ENCODE measurements at places on chromosomes 13 and 19.

- no peak for DNase-seq
Measured at GRCh38 chr19:1953441-1954094, 12.6 kb downstream of the CSNK1G2 start.

DNA sequence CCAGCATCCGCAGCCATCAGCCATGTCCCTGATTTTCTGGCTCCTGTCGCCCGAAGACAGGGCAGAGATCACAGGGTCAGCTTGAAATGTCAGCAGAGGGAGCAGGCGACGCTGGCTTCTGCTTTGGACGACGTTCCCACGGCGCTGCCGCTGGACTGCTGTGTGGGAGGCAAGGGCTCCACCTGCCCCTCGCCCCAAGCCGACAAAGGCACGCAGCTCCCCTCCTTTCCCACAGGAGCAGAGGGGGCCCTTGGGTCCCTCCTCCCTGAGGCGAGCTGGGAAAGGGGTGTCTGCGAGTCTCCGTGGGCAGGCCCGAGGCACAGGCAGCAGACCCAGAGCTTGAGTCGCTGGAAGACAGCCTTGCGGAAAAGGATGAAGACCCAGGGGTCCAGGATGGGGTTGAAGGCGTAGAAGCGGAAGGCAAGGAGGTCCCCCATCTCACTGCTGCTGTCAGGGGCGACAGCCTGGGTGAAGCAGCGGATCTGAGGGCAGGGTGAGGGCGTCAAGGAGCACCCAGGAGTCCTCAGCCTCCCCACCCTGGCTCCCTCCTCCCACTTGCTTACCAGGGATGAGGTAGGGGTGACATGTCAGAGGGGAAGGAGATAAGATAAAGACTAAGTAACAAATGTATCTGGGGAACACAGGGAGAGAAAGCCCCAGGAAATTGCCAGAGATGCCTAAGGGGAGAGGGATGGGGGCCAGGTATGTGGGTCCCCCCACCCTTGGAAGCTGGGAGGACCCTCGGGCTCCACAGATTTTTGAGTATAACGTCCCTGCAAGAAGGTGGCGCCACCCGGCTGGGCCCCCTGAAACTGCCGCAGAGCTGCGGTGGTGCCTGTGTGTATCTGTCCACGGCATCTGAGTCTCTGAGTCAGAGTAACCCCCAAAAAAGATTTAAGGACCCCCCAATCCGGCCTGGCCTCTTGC lies 3.4 kb downstream of the PTGIR start:
- DNase-seq: no peak

DNA sequence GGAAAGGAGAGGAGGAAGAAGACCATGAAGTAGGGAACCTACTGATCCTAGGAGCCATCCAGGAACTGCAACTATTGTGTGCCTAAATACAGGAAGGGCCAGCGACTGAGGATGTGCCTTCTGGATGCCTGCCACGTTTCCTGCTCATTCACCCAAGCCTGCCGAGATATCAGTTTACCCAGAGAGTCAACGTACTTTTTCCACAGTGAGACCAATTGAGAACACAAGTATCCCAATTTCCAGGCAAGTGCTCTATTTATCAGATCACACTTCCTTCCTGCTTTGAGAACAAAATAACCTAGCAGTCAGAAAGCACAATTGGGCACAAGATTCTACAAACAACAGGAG lies 122.4 kb downstream of the AKAP11 start:
- no peak for DNase-seq

- DNase-seq: no peak
Measured at GRCh38 chr13:28166257-28166656, 27.9 kb downstream of the PAN3 start.

GRCh38 chr13:98450539-98451111 lies 126.3 kb downstream of the STK24 start:
- no peak for DNase-seq

DNA sequence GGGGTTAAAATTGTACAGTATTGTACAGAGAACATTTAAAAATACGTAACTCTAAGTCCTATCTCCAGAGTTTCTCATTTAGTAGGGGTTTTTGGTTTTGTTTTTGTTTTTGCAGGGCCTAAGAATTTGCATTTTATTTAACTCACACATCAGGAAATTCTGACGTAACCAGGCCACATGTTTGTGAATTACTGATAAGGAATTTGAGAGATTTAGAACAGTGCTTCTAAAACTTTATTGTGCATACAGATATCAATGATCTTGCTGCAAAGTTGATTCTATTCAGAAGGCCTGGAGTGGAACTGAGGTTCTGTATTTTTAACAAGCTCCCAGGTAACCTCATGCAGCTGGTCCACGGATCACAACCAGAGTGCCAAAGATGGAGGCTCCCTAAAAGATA lies 49.3 kb downstream of the LIG4 start:
- DNase-seq: no peak

DNA sequence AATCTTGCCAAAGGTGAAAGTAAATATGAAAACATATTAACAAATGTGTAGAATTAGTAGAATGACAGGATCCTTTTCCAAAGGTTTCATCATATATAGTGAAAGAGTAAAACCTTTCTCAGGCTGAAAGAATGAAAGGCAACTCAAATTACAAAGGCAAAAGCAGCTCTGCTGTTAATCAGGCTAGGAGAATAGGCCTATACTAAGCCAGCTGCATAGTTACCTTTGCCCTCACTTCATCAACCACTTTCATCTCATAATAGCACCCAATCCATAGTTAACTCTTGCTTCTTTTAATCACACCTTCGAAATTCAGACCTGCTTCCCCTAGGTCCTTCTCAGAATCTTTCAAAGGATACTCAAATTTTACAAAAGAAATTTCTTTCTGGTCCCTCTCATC lies 1167.6 kb upstream of the ATXN8OS start:
- DNase-seq: no peak

GRCh38 chr13:32638739-32639138 lies 52.5 kb downstream of the PDS5B start:
- no peak for DNase-seq

DNA sequence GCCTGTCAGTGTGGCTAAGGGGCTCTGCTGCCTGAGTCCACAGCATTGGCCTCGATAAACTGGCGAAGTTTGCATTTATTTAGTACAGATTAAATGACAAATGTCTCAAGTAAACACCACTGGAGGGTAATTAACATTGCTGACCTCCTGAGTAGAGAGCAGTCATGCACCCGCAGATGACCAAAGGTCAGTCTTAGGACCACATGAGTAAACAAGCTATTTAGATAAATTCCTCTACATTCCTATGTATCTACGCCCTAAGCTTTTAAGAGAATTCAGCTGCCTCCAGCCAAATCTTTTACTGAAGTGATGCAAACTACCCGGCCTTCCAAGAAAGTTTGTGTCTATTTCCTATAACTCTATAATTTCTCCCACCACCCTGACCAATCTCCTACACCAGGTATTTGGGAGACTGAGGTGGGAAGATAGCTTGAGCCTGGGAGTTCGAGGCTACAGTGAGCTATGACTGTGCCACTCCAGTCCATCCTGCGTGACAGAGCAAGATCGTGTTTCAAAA lies 22.9 kb downstream of the CD70 start:
- no peak for DNase-seq

GRCh38 chr19:17159466-17160393 lies 55.4 kb upstream of the USE1 start:
- DNase-seq: no peak

- no peak for DNase-seq
Measured at GRCh38 chr13:51666374-51666773, 82.1 kb downstream of the WDFY2 start.

- DNase-seq: no peak
Measured at GRCh38 chr13:55571237-55571867, 1569.4 kb upstream of the PRR20A start.

- DNase-seq: no peak
Measured at GRCh38 chr19:38725469-38726283, 18.6 kb downstream of the CAPN12 start.

- DNase-seq: no peak
Measured at GRCh38 chr13:79079351-79079839, 326.7 kb downstream of the RBM26 start.

GRCh38 chr13:59120297-59120843 lies 1043.4 kb downstream of the DIAPH3 start:
- no peak for DNase-seq

DNA sequence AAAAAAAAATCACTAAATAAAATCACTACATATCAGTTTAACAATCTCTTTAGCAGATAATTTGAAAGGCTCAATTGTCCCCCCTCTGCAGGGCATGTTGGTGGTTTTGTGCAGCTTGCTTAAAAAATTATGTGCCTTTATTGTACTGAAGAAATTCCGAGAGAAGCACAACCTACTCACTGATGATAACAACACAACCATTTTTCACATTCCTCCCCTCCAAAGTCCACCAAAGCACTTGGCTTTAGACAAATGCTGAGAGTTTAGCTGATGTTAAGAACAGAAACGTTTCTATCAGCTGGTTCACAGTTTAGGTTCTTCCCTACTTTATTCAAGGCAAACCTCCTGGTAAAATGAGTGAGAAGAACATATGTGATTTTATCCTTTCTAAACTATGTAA lies 923 bp downstream of the DOCK9 start:
- DNase-seq: no peak

DNA sequence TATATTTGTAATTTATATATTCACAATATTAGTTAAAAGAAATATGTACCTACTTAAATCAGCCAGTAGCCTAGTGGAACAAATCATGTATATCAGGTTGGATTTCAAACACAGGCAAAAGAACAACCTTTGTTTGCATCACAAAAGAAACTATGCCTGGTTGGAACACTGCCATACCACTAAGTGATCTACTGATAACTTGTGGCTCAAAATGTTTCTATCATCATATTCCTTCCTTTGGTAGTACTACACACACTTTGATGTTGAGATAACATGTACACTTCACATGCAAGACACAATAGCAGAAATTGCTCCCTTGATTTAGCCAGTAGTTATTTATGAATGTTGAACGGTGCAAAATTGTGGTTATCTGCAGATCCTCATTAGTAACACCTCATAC lies 146.0 kb upstream of the GPC6 start:
- DNase-seq: no peak

- DNase-seq: no peak
Measured at GRCh38 chr13:50831512-50831911, 12.0 kb downstream of the DLEU7 start.

GRCh38 chr19:51027126-51027806 lies 850 bp upstream of the KLK11 start:
- DNase-seq: peak; percentile 18

DNA sequence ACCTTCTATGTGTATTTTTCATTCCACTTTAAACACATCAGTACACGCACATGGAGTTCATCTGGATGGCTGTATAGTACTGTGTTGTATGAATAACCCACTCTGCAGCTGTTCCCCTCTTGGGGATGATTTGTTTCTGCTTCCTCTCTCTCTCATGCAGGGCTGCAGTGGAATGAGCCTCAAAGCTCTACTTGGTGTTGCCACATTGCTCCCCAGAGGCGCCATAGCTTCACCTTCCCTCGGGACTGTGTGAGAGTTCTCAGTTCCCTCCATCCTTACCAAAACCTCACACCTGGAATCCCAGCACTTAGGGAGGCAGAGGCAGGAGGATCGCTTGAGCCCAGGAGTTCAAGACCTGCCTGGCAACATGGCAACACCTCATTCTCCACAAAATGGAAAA lies 28.4 kb upstream of the GPR183 start:
- DNase-seq: peak; percentile 45

DNA sequence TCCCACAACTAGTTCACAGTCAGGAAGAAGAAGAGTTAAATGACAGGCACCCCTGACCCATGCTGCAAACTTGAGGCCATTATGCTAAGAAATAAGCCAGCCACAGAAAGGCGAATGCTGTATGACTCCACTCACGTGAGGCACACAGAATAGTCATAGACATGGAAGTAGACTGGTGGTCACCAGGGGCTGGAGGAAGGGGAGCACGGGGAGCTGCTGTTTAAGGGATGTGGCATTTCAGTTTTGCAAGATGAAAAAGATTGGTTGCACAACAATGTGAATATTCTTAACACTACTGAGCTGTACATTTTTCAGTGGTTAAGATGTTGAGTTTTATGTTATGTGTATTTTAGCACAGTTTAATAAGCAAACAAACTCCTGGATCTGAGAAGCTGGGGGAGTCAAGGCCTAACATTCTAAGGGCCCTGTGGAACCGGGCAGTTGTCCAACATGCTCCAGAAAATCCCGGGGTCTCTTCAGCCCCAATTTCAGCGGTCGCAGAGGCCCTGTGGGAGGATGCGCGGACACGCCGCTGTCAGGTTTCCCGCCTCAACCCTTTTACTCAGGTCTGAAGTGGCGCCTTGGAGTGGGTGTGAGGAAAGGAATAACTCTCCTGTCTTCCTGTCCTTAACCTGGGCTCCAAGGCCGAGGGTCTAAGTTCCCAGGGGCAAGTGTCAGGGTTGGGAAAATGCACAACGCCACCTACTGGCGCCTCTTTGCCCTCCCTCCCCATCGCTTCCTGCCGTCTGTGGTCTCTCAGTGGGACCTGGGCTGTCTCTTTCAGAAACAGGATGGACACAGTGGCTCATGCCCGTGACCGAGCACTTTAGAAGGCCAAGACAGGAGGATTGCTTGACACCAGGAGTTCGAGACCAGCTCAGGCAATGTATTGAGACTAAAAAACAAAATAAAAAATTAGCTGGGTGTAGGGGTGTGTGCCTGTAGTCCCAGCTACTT lies 4.4 kb upstream of the TMEM272 start:
- DNase-seq: peak; percentile 76

DNA sequence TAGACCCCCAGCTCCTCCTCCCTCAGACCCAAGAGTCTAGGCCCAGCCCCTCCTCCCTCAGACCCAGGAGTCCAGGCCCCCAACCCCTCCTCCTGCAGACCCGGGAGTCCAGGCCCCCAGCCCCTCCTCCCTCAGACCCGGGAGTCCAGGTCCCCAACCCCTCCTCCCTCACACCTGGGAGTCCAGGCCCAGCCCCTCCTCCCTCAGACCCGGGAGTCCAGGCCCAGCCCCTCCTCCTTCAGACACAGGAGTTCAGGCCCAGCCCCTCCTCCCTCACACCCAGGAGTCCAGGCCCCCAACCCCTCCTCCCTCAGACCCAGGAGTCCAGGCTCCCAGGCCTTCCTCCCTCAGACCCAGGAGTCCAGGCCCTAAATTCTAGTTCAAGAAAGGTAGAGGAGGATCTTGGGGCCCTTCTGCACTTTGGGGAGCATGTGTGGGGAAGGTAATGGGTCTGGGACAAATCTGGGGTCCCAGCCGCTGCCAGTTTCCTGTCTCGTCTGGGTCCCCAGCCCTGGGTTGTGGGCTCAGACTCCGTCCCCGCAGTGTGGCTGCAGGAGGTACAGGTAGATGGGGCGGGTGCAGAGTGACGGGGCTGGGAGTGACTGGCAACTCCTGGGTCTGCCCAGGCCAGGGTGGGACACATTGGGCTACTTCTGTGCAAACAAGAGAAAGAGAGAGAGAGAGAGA lies 3.2 kb upstream of the TMEM190 start:
- DNase-seq: no peak

Measured in GM13976 (cell line).